ENCODE measurements at places on chromosomes 7 and 10. TPM values are rescaled to one million over a fixed set of nuclear protein-coding genes. Genes with fewer than 3 reads are reported as not detected.

SERPINE1 gene
- 1.1 TPM for total RNA-seq

KCNMA1 gene
- total RNA-seq = 0.59 TPM

KCP gene
- total RNA-seq = 10.6 TPM

CALML5 gene
- total RNA-seq = not detected

GPR26 gene
- total RNA-seq = not detected

ZNF467 gene
- 0.54 TPM for total RNA-seq

RELN gene
- total RNA-seq = 0.31 TPM

FKBP6 gene
- total RNA-seq = not detected

ANKRD22 gene
- 20.6 TPM for total RNA-seq

Measured in Calu3 (cell line).